ENCODE measurements at places on chromosomes 1 and 21.

- DNase-seq, result peak; percentile 59
These were observed 47.3 kb downstream of the H3-3A start for GRCh38 chr1:226109829-226110248.

DNA sequence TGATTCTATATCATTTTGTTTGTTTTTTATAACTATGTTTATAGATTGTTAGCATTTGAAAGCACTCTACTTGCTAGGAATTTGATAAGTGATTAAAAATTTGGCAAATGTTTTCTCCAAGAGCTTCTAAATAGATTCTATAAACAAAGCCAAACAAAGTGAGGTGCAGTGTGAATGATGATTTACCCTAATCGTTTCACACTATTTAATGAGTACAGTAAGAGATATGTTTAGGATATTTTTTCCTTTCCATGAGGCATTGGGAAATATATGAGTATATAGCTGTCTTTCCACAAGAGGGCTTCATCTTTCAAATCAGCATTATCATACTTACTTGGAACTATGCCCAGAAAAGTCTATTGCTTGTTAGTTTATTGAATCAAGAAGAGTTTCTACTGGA, 277.0 kb upstream of the BRINP3 start:
- no peak for DNase-seq

GRCh38 chr1:34970220-34970735, 14.9 kb downstream of the TMEM35B start:
- DNase-seq, result no peak

DNA sequence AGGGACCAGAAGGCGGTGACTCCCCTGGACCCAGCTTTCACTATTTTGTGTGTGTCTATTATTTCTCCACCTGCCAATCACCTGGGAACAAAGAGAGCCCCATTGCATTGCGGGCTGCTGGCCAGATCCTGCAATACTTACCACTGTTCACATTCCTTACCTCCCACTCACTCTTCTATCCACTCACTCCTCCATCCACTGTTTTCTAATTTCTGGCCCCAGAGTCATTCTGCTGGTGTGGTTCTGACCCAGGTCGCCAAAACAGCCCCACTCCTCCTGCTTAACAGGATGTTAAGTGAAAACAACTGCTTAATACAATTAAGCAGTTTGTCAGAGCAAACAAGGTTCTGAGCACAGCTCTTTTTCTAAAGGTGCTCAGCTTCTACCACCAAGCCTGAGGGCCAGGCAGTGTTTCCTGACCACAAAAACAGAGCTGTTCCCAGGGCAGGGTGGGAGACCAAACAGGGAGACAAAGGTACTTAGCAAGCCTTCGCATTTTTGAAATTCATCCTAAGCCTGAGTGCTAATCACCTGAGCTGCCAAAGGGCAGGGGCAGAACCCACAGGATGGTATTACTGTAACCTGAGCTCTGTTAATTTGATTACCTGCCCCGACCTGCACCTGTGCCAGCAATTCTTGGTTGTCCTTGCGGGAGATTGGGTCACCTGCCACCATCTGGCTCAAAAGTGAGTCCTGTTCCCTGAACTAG, 38.5 kb upstream of the EFCAB14 start:
- no peak for DNase-seq

GRCh38 chr1:41731516-41732030, 187.1 kb downstream of the HIVEP3 start:
- no peak for DNase-seq

- no peak for DNase-seq
These were observed 1.5 kb downstream of the FPGT start for GRCh38 chr1:74199504-74199903.

GRCh38 chr1:192903142-192903541, 94.3 kb downstream of the RGS2 start:
- no peak for DNase-seq

- DNase-seq, result peak; percentile 22
These were observed 25.0 kb downstream of the RLF start for GRCh38 chr1:40185951-40186864.

- no peak for DNase-seq
These were observed 38.3 kb downstream of the CD34 start for GRCh38 chr1:207872621-207873020.

- no peak for DNase-seq
These were observed 7.7 kb downstream of the C1orf226 start for GRCh38 chr1:162389021-162389818.

DNA sequence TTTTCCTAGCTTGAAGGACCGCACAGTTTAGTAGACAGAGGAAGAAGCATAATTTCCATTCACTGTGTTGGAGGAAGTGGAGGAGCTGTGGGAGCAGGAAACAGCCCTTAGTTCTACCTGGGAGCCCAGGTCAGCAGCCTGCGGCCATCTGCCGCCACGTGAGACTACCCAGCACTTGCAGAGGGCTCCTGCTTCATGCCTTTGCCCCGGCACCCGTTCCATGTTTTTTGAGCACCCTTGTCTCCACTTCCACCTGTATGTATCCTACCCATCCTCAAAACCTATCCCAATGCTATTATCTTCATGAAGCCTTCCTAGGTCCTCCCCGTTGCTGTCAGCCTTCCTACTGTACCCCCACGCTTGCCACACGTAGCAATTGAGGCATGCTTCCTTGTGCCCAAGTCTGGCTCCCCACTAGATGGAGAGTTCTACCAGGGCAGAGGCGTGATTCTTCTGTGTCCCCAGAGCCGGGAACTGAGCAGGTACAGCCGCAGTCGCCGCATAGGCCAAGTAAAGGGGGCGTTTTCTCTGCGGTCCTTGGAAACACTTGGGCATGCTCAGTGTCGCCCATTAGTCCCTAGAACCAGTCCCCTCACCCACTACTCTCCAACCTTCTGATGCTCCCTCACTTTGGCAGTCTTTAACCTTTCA, 1.9 kb downstream of the SLC6A9 start:
- DNase-seq, result no peak

GRCh38 chr1:3195480-3195815, 126.4 kb downstream of the PRDM16 start:
- DNase-seq, result no peak

- DNase-seq, result no peak
These were observed 7.1 kb downstream of the ZBTB21 start for GRCh38 chr21:42003051-42003461.

GRCh38 chr1:104291156-104291555, 541.5 kb downstream of the AMY1C start:
- no peak for DNase-seq

DNA sequence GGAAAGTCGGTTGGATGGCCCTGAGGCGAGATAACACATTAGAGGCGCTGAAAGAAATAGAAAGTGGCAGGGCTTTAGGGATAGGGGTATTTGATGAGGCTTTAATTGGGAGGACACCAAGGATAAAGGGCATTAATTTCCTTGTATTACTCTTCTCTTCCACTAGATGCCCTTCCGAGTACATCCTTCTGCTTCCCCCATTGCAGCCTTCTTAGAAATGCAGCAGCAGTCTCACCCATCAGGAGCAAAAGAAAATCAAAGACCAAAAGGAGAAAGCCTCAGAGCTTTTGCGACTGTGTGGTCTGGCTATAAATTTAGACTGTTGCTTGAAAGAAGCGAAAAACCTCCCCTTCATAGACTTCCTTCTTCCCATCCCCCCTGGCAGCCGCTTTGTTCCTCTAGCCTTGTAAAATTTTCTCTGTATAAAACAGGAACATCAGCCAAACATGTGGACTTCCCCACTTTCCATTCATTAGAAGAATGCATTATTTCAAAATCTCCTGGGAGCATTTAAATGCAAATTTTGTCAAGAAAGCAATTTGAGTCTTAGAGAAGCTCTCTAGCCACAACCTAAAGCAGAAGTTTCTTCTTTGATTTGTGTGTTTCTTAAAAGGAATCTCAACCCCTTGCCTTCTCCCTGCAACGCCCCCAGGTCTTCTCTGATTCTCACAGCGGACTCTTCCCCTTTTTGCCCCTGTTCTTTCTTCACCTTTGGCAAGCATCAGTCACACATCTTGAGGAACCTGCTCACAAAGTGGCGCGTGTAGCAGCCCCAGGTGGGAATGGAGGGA, 76.6 kb downstream of the NDUFS5 start:
- no peak for DNase-seq

GRCh38 chr1:33516891-33517567, 44.6 kb downstream of the ZSCAN20 start:
- no peak for DNase-seq

All from activated gamma-delta T cell treated with anti-CD3 and anti-CD28 coated beads, Interleukin-2, amount 50 U/mL, for 16 hours (primary cell).